ENCODE measurements at places on chromosomes 12 and 14.

- DNase-seq, result no peak
These were observed 75.6 kb downstream of the ARL6IP4 start for GRCh38 chr12:123056053-123056452.

GRCh38 chr12:58732894-58733293 lies 187.4 kb downstream of the LRIG3 start:
- DNase-seq, result no peak

GRCh38 chr14:102917469-102918211 lies 4.8 kb upstream of the AMN start:
- DNase-seq, result peak; percentile 70

DNA sequence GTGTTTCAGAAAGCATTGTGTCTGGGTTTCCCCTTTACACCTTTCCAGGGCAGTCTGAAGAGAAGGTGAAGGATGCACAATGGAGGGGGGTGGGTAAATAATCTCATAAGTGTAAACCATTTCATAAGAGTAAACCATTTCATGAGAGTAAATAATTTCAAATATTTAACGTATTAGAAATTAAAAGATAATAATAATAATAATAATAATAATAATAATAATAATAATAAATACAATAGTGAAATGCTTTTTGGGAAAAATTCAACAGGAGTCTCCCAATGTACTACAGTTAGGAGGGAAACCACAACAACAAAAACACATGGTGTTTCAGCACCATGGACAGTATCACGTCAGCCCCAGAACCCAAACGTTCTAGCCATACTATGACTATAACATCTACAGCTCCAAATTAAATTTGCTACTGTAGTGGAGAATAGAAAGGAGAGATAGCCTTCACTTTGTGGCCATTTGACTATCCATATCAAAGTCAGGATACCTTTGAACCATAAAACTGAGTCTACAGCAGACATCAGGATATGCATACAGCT lies 691.8 kb downstream of the BCL11B start:
- no peak for DNase-seq

DNA sequence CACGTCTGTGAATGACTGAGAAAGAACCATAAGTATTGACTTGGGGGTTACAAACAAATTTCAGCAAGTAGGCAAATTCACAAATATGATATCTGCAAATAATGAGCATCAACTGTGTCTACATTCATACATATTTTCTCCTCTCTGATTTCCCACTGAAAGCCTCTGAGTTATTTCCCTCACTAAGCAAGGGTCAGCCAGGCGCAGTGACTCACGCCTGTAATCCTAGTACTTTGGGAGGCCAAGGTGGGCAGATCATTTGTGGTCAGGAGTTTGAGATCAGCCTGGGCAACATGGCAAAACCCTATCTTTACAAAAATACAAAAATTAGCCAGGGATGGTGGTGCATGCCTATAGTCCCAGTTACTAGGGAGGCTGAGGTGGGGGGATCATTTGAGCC lies 80.8 kb downstream of the SLC25A21 start:
- no peak for DNase-seq

DNA sequence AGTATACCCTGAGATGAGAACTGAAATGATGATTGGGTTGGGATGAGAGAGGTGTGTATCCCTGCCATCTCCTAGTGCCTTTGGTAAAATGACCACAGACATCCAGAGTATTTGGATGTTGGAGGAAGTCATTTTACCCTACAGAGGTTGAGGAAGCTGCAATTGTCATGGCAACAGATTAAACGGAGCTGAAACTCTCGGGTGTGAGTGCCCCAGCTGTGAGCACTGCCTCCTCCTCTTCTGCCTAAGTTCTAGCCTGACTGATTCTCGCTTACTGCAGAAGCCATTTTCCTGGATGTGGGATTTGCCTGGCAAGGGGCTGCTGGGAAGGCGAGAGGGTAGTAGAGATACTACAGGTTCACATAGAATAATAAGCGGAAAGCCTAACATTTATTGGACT lies 10.3 kb upstream of the PPP4R4 start:
- DNase-seq, result no peak

GRCh38 chr12:575129-575502 lies 88.1 kb downstream of the NINJ2 start:
- no peak for DNase-seq

DNA sequence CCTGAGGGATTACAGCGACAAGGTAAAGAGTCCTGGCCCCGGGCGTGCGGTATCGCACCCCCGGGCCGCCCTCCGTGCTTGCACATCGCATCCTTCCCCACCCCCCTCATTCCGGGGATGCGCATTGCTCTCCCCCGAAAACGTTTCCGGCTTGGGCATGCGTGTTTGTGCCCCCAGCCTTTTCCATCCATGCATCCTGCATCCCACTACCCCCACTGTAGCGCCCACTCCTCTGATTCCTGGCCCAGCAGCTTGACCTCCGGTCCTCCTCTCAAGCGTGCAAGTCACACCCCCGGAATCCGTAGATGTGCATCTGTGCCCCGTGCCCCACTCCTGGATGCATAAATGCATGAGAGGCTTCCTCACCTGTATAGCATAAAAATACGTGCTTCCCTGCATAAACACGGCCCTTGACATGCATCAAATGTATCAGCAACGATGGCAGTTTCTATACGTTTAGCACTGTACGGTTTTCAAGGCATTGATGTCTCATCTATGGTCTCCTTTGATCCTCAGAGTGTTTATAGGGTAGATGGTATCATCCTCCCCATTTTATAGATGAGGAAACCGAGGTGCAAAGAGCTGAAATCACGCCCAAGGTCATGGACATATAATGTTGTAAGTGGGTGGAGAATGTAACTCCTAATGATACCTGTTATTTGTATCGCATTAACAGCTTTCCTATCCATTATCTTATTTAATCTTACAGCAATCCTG lies 484 bp downstream of the RIC8B start:
- DNase-seq, result no peak

DNA sequence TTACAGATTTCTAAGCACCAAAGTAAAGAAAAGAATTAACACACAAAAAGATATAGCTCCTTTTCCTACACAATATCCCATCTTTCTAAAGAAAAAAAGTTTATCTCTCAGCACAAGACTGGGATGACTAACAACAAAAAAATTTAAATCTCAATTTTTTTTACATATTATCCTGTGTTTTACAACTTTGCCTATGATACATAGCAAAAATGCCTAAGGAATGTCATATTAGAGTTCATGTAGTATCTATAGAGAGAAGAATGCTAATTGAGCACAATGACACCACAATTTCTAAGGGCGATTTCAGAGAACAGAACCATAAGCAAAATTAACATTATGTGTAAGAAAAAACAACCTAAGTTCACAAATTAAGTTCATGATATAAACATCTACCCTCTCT lies 16.3 kb downstream of the C2CD5 start:
- no peak for DNase-seq

- DNase-seq, result no peak
These were observed 156.0 kb downstream of the MED13L start for GRCh38 chr12:116121453-116121871.

DNA sequence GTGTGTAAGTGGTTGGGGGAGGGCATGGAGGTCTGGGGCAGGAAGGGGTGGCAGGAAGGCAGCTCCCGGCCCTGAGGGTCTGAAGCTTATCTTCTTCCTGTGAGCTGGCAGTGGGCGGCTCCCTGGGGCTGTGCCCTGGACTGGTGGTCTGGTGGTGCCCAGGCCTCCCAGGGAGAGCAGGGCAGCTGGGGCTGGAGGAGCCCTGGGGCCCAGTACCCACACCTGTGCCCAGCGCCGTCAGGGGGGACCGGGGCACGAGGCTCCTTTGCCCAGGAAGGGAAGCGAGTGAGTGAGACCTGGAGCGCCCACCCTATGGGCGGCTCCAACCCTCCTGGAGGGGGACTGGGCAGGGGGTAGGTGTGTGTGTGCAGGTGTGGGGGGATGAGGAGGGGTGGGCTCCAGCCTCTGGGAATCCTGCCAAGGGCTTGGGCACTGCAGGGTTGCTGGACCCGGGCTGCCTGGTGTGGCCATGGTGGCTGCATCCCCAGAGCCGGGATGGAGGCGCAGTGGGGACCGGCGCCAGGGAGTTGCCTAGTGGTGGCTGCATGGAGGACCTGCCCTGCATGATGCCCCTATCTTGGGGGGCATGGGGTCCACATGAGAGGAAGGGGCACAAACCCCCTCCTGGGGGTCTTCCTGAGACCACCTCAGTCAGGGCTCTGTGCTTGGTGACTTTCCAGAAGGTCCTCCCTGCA lies 353.6 kb downstream of the TMEM121 start:
- DNase-seq, result no peak

DNA sequence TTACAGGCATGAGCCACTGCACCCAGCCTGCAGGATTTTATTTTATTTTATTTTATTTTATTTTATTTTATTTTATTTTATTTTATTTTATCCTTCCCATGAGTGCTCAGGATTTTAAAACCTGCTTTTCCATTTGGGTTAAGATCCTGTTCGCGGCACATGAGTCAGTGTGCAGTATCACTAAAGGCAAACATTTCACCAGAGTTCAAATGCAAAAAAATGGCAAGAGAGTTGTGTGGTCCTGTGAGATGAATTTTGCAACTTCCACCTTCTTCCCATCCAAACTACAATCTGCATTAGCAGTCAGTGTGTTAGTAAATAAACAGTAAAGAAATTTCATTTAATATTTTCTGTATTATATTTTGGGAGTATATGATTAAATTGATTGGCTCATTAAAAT lies 29.0 kb downstream of the MOAP1 start:
- DNase-seq, result no peak

DNA sequence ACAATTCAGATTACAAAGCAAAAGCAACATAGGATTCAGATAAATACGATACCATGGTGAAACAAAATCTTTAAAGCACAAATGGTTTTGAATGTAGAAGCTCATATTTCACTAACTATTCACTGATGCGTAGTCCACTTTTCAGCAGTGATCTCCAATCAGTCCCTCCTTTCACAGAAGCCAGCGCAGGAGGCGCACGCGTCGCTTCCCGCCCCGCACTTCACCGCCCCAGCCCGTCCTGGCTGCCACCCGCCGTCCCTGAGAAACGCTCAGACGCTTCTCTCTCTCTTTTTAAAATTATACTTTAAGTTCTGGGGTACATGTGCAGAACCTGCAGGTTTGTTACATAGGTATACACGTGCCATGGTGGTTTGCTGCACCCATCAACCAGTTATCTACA lies 19.8 kb upstream of the CHFR start:
- no peak for DNase-seq

DNA sequence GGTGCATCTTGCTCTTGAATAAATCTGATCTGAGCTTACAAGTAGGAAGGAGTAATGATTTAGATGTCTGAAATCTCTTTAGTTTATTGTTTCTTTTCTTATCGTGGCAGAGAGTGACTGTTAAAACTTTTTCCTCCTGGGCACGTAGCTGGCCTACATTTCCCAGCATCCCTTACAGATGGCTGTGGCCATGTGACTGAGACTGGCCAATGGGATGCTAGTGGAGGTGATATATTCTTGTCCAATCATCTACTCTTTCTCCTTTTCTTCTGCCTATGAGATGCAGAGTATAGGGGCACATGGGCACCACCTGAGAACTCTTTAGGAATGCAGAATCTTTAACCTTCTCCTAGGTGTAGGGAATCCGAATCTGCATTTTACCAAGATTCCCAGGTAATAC lies 237.3 kb downstream of the RGS6 start:
- DNase-seq, result peak; percentile 35

GRCh38 chr12:56164345-56164729 lies 6.2 kb downstream of the MYL6 start:
- no peak for DNase-seq

- DNase-seq, result no peak
These were observed 9.8 kb downstream of the FAM222A start for GRCh38 chr12:109723311-109723881.

GRCh38 chr12:132773077-132773955 lies 11.7 kb upstream of the ANKLE2 start:
- no peak for DNase-seq

GRCh38 chr12:67441736-67442346 lies 172.7 kb downstream of the CAND1 start:
- peak; percentile 91 for DNase-seq

DNA sequence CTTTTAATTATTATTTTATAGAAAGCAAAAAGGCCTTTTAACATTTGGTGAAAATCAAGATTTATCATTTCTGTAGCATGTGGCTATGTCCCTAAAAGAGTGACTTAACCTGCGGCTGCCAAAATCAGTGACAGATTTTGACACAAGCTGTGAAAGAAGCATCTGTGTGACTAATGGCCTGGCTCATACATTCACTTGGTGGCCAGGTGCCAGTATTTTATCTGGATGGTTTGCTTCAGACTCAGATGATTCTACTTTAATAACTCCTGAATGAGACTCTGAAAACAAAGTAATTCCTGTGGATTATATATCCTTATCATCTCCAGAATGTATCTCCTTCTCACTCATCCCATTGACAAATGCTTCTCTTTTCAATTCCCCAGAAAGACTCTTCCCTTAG lies 103.0 kb downstream of the FSCB start:
- DNase-seq, result no peak

DNA sequence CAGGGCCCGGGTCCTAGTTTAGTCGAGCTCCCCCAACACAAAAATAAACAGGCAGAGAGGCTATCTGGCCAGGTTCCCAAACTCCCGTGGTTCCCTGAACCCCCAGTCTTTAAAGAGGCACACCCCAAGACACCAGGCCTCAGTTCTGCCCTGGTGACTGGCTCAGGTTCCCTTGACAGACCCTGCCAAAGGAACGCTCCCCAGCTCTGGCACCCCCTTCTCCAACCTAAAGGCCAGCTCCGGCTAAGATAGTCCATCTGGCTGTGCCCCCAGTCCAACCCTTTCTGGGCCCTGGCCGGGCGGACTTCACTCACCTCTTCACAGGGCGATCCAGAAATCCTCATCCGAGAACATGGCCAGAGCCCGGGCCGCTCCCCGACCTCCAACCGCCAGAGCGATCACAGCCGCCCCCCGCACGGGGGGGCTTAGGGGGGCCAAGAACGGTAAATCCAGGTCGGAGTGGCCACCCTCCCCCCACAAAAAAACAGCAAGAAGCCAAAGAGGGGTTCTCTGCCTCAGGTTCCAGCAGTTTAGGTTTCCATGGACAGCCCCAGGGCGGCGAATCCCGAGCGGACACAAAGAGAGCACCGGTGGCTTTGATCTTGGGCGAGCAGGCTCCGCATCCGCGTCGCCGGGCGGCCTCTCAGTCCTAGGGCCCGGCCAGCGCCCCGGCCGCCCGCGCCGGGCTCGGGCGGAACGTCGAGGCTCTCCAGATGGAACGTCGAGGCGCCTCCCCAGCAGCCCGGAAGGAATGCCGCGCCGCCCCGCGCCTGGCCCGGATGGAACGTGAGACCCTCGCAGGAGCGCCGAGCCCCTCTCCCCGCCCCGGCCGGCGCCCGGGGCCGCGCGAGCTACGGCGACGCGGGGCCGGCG lies 1.1 kb downstream of the KMT2D start:
- DNase-seq, result no peak

Measured in SK-MEL-5 (cell line).